Left colon (tissue), 2 donors: ENCODE measurements at places on chromosomes 2 and 18. TPM values are rescaled to one million over a fixed set of nuclear protein-coding genes. Genes with fewer than 3 reads are reported as not detected.

- DNase-seq, result no peak
These were observed 911.4 kb upstream of the ZEB2 start for GRCh38 chr2:145431181-145431951.

DNA sequence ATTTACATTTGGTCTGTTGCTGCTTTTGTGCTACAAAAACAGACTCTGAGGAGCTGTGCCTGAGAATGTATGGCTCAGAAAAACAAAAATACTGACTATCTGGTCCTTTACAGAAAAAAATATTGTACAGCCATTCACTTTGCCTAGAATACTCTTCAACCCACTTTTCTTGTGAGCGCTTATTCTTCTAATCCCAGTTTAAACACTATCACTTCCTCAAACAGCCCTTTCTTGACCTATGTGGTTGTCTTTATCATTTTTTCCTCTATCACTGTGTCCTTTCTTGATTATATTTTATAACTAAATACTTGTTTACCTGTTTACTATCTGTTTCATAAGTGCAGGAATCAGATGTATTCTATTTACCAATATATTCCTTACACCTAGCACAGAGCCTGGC lies 33.5 kb downstream of the CUL3 start:
- no peak for DNase-seq

GRCh38 chr2:150624001-150624401 lies 136.5 kb upstream of the RND3 start:
- DNase-seq, result no peak

GRCh38 chr2:163187995-163188655 lies 349.6 kb upstream of the KCNH7 start:
- no peak for DNase-seq

The HOXD12 gene
- not detected for total RNA-seq
